Suprapubic skin (tissue), 4 donors: ENCODE measurements at places on chromosomes 1 and 21.
A peak's percentile ranks its signal among the peaks of the same experiment; 100 is the strongest.

DNA sequence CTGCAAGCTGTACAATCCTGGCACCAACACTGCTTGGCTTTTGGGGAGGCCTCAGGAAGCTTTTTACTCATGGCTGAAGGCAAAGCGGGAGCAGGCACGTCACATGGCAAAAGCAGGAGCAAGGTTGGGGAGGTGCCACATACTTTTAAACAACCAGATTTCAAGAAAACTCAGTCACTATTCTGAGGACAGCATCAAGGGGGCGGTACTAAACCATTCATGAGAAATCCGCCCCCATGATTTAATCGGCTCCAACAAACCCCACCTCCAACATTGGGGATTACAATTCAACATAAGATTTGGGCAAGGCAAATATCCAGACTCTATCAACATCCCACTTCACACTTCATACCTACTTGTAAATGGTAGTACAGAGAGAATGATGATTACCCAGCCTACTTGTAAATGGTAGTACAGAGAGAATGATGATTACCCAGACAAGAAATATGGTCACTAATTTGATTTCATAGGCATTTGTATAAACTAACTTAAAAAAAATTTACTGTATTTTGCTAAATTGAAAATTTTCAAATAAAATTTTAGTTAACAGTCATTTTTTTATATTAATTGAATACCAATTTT is 24.9 kb downstream of the ATP5PF start:
- peaks cover 16% of the 10 kb centered on the region for H3K36me3 ChIP-seq
- no peak overlapping the region for H3K4me3 ChIP-seq

- H3K27ac ChIP-seq = peak overlapping the region; percentile 14
- DNase-seq = no peak
- H3K4me1 ChIP-seq = peaks cover 10% of the 10 kb centered on the region
- no peaks in the 10 kb centered on the region for H3K27me3 ChIP-seq
- no peaks in the 10 kb centered on the region for H3K36me3 ChIP-seq
- H3K4me3 ChIP-seq = no peak overlapping the region
Measured at GRCh38 chr1:220516014-220516721, 11.8 kb upstream of the MARK1 start.

DNA sequence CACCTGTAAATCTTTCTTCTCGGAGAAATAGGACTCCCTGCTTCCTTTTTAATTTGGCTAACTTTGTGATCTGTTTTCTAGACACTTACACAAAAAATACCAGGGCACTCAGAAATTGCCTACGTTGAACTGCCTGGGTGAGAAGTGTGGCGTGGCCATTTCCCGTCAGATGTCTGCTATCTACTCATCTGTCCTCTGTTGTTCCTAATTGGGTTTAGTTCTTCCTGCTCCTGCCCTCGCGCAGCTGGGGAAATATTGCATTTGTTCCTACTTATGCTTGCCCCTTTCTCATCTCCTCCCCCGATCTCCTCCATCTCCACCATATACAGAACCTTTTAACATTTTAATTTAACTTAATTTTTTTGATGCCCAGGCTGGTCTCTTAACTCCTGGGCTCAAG is 55.1 kb downstream of the CD58 start:
- H3K27ac ChIP-seq = peak overlapping the region; percentile 57
- H3K4me3 ChIP-seq = no peak overlapping the region
- H3K4me1 ChIP-seq = peaks cover 4% of the 10 kb centered on the region
- H3K36me3 ChIP-seq = no peaks in the 10 kb centered on the region

DNA sequence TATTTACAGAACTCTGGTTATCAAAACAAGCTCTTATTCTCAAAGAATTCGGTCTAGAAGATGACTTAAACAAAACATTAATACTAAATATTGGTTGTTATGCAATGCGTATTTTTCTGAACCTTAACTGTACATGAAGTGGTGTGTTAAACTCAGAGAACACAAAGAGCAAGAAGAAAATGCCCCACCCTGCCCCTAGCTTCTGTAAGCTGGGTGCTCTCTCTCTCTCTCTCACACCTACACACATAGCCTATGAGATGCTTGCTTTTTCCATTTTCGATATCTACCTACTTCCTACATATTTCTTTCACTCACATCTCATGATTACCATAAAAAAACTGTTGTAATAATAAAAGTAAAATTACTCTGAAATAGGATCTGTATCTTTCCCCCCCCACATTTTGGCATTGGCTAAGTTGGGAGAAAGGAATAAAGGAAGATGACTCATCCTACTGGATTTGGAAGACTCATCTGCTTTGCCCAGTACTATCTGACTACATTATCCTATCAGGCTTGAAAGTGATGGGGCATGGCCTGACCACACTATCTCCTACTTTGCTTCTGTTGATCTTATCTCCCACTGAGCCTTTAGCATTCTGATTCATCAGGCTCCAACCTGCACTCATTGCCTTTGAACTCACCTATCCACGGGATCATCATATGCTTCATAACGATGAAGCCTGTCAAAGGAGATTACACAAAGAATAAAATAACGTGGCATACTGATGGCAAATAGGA is 2.9 kb downstream of the CRYZ start:
- no peak overlapping the region for H3K4me3 ChIP-seq
- H3K4me1 ChIP-seq = peaks cover 22% of the 10 kb centered on the region
- no peak for DNase-seq
- no peaks in the 10 kb centered on the region for H3K27me3 ChIP-seq

- H3K27ac ChIP-seq = peak overlapping the region; percentile 81
- peaks cover 40% of the 10 kb centered on the region for H3K4me1 ChIP-seq
- H3K4me3 ChIP-seq = peak overlapping the region; percentile 44
- H3K36me3 ChIP-seq = no peaks in the 10 kb centered on the region
- no peak for DNase-seq
- no peaks in the 10 kb centered on the region for H3K27me3 ChIP-seq
Measured at GRCh38 chr1:209431813-209432442, 151.6 kb upstream of the CAMK1G start.

DNA sequence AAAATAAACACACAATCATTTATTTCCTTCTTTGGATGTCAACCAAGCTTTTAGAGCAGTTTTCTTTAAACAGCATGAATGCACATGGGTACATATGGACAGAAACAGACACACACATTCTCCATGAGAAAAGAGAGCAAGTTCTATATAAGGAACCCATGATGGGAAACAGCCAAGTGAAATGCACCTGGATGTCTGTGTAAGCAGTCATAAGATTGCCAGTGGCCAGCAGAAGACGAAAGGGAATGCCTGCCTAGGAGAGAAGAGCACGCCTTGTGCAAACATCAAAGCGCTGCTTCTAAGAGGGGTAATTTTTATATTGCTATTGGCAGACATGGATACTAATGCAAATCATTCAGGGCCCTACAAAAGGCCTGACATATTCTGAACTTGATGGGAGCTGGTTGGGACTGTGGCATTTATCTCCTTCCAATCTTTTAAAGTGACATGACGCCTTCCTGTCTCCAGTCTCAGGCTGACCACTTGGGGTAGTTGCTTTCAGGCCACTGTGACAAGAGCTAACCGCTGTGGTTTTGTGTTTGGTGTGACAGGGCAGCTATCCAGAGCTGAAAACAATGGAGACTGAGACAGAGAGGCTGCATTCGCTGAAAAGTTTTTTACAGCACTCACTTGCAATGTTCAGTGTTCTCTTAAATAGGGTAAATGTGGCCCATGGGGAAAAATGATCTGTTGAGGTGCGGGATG is 75.0 kb upstream of the DPT start:
- no peak for DNase-seq
- H3K4me1 ChIP-seq = no peaks in the 10 kb centered on the region
- H3K27me3 ChIP-seq = peaks cover 4% of the 10 kb centered on the region
- no peak overlapping the region for H3K27ac ChIP-seq

- H3K27ac ChIP-seq = no peak overlapping the region
- no peak overlapping the region for H3K4me3 ChIP-seq
- peaks cover 35% of the 10 kb centered on the region for H3K4me1 ChIP-seq
Measured at GRCh38 chr1:24801176-24801575, 55.9 kb downstream of the CLIC4 start.

DNA sequence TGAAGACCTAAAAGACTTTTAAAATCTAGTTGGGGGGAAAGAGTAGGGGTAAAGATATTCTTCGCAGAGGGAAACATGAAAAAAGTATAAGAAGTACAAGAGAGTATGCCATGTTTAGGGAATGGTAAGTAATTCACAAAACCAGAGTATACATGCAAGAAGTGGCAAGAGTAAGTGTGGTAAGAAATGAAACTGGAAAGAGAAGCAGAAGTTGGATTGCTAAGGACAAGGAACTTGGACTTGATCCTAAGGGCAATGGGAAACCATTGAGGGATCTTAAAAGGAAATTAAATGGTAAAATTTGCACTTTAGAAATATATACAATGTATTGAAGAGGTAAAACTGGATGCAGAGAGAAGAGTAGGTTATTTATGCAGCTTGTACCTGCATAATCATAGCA is 9.2 kb upstream of the ZNF644 start:
- no peak overlapping the region for H3K4me3 ChIP-seq
- no peak for DNase-seq
- no peak overlapping the region for H3K27ac ChIP-seq
- H3K27me3 ChIP-seq = peaks cover 5% of the 10 kb centered on the region
- H3K4me1 ChIP-seq = no peaks in the 10 kb centered on the region

GRCh38 chr1:98384461-98385141 is 276.9 kb upstream of the SNX7 start:
- H3K27ac ChIP-seq = no peak overlapping the region
- DNase-seq = no peak
- H3K27me3 ChIP-seq = no peaks in the 10 kb centered on the region

- no peak overlapping the region for H3K27ac ChIP-seq
- no peak overlapping the region for H3K4me3 ChIP-seq
- DNase-seq = no peak
- no peaks in the 10 kb centered on the region for H3K36me3 ChIP-seq
- peaks cover 32% of the 10 kb centered on the region for H3K4me1 ChIP-seq
Measured at GRCh38 chr21:42724226-42724920, 71.0 kb downstream of the PDE9A start.

- H3K27ac ChIP-seq = no peak overlapping the region
- no peak for DNase-seq
- no peaks in the 10 kb centered on the region for H3K4me1 ChIP-seq
- no peaks in the 10 kb centered on the region for H3K36me3 ChIP-seq
Measured at GRCh38 chr1:36486439-36487335, 4.0 kb upstream of the CSF3R start.

- H3K36me3 ChIP-seq = no peaks in the 10 kb centered on the region
- no peak for DNase-seq
- H3K4me3 ChIP-seq = no peak overlapping the region
- peaks cover 10% of the 10 kb centered on the region for H3K4me1 ChIP-seq
Measured at GRCh38 chr1:201911826-201912571, 23.3 kb downstream of the SHISA4 start.

DNA sequence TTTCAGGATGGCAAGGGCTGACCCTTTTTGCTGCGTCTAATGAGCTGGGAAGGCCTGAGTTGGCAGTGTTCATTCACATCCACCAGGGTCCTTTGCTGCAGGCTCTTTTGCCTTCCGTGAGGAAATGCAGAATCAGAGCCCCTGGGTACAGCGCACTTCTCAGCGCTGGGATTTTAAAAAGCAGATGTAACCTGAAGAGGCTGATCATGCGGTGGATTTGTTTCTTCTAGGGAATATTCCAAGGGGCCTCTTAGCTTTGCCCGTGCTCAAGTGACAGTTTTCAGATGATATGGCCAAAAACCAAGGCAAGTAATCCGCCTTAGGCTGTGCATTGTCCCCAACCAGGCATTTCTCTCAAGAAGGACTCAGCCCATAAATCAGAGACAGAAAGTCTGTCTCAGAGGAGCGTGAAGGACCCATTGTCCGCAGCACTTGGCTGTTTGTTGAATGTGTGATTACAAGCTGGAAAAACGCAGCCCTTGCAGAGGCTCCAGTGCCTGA is 237.6 kb downstream of the PTPRC start:
- no peaks in the 10 kb centered on the region for H3K27me3 ChIP-seq
- H3K36me3 ChIP-seq = no peaks in the 10 kb centered on the region
- no peak for DNase-seq
- H3K4me3 ChIP-seq = no peak overlapping the region

- H3K27ac ChIP-seq = no peak overlapping the region
- H3K4me1 ChIP-seq = no peaks in the 10 kb centered on the region
- no peak overlapping the region for H3K4me3 ChIP-seq
- H3K27me3 ChIP-seq = no peaks in the 10 kb centered on the region
Measured at GRCh38 chr1:77475641-77476040, 193.8 kb downstream of the AK5 start.

- H3K4me1 ChIP-seq = no peaks in the 10 kb centered on the region
- no peak for DNase-seq
- no peak overlapping the region for H3K4me3 ChIP-seq
- no peaks in the 10 kb centered on the region for H3K36me3 ChIP-seq
- no peaks in the 10 kb centered on the region for H3K27me3 ChIP-seq
Measured at GRCh38 chr1:191818198-191818597, 340.1 kb upstream of the RGS18 start.

DNA sequence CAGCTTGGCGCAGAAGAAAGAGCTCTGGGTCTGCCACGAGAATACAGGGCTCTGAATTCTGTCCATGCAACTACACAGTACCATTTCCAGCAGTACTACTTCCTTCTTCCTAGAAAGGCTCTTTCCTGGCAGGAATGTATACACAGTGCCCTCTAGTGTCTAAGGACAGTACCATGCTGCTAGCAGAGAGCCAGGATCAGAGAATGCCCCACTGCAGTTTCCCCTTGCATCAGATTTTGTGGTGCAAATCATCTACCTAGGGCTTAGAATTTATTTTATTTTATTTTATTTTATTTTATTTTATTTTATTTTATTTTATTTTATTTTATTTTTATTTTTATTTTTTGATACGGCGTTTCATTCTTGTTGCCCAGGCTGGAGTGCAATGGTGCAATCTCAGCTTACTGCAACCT is 50.8 kb downstream of the PAX7 start:
- DNase-seq = no peak
- H3K4me3 ChIP-seq = no peak overlapping the region
- no peaks in the 10 kb centered on the region for H3K4me1 ChIP-seq
- no peak overlapping the region for H3K27ac ChIP-seq

DNA sequence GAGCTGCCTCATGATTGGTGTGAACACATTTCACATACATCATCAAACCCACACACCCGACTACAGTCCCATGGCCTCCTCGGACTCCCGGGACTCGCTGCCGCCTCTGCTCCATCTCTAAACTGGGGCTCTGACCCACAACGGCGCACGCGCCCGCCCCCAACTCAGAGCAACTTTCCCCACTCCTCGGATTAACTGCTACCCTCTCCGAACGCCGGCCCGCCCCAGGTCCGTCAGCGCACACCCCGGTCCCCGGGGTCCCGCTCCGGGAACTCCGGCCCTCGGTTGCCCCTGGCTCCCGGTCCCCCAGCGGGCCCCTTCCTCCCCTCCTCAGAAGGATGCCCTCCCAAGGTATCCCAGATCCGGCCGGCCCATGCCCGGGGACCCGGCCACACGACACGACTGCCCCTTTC is 740 bp downstream of the DSTYK start:
- H3K36me3 ChIP-seq = no peaks in the 10 kb centered on the region
- peak; percentile 74 for DNase-seq
- H3K27ac ChIP-seq = peak overlapping the region; percentile 96
- no peaks in the 10 kb centered on the region for H3K27me3 ChIP-seq
- peak overlapping the region; percentile 89 for H3K4me3 ChIP-seq
- H3K4me1 ChIP-seq = peaks cover 28% of the 10 kb centered on the region
